ENCODE measurements at places on chromosomes 1 and 21.

DNA sequence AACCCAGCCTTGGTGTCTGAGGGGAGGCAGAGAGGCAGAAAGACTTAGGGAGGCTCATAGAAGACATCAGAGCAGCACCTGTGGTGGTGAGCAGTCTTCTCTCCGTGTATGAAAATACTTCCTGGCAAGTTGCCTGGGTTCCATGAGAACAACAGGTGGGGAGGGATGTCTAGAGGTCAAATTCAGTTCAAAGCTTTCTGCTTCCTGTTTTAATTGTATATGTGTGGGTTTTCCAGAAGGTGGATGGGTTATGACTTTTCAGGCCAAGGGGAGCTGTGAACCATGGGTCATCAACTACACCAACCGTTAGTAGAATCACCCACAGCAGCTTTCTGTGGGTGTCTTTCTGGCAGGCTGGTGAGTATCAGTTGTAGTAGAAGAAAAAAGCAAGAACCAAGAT lies 4.1 kb upstream of the FCRL2 start:
- no peak for DNase-seq

DNA sequence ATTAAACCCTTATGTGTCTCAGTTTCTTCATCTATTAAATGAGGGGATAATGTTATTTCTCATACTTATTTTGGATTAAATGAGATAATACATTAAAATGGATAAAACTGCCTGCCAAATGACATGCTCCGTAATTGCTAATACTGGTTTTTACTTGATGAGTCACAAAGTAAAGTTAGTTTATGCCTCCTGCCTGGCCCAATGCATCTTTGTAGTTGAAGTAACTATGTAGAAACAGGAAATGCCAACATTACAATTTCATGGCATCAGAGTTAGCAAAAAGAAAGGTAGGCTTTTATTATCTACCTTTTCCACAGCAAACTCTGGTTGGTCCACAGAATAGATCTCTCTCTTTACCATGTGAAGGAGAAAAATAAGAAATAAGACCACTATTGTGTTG lies 214.5 kb downstream of the TBX15 start:
- no peak for DNase-seq

- DNase-seq = no peak
These were observed 17.1 kb downstream of the CAPZA1 start for GRCh38 chr1:112636597-112637253.

GRCh38 chr1:22722901-22723550 lies 12.4 kb downstream of the EPHB2 start:
- no peak for DNase-seq

- DNase-seq = no peak
These were observed 2.7 kb upstream of the MARCKSL1 start for GRCh38 chr1:32338637-32339145.

GRCh38 chr1:192660613-192661012 lies 24.7 kb downstream of the RGS13 start:
- no peak for DNase-seq

- DNase-seq = peak; percentile 35
These were observed 673 bp downstream of the PIK3C2B start for GRCh38 chr1:204493984-204494280.

GRCh38 chr1:176552217-176552991 lies 89.4 kb downstream of the PAPPA2 start:
- no peak for DNase-seq

- no peak for DNase-seq
These were observed 24.6 kb downstream of the TBCE start for GRCh38 chr1:235391874-235392273.

- no peak for DNase-seq
These were observed 207.7 kb upstream of the GJB5 start for GRCh38 chr1:34547046-34547674.

GRCh38 chr1:106232128-106232527 lies 824.3 kb upstream of the PRMT6 start:
- no peak for DNase-seq

GRCh38 chr1:35287807-35288640 lies 19.5 kb downstream of the ZMYM4 start:
- no peak for DNase-seq

DNA sequence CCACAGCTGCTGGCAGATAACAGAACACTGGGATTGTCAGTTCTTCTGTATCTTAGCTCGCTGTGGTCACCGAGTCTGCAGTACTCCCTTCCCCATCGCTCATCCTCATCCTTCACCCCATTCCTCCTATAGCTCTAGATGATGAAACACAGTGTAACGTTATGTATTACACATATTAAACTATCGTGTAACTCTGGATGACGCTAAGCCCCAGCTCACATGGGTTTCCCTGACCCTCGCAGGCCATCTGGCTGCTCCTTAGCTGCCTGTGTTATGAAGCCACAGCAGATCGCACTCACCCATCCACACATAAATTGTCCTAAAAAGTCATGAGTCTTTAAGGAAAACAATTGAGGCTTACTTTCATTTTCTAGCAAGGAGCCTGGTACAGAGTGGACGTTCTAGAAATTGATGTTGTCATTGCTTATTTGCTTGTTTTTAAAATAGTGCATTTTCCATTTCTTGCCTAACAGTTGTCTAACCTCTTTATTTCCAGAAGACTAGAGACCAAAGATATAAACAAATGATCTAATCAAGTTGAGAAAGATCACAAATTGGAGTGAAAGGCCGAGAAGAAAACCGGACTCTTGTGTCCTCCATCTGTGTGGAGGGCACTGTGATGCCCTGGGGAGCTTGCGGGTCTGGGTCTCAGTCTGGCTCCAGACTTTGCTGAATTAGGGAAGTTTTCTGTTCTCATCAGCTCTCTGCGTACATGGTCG lies 24.3 kb upstream of the PCP4 start:
- no peak for DNase-seq

- no peak for DNase-seq
These were observed 110.7 kb downstream of the VPS13D start for GRCh38 chr1:12340544-12340930.

GRCh38 chr1:151546011-151546925 lies 6.2 kb downstream of the TUFT1 start:
- no peak for DNase-seq

DNA sequence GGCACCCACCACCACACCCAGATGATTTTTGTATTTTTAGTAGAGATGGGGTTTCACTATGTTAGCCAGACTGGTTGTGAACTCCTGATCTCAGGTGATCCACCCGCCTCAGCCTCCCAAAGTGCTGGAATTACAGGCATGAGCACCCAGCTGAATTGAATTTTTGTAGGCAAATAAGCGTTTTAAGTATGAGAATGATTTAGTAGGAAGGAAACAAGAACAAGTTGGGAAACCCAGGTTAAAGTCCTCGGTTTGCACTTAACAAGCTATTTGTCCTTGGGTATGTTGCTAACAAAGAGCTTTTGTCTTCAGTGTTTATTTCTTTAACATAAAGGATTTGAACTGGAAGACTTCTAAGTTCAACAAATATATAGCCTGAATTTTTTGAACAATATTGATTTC lies 23.9 kb downstream of the BTF3L4 start:
- DNase-seq = no peak

GRCh38 chr1:62046927-62047326 lies 147.7 kb upstream of the L1TD1 start:
- DNase-seq = no peak

DNA sequence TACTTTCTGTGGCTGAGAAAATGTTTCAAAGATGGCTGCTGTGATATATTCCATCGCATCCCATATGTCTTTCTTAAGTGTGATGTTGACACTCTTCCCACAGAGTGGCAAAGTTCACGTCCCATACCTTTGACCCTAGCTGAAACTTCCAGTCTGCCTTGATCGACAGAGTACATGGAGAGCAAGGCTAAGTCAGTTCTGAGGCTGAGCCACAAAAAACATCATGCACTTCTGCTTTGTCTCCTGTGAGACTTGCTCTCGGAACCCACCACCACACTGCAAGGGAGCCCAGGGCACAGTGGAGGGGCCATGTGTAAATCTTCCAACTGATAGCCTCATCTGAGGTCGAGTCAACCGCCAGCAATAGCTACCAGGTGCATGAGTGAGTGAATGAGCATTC lies 431.9 kb upstream of the RUNX1 start:
- DNase-seq = no peak

GRCh38 chr1:246301553-246302250 lies 205.4 kb downstream of the SMYD3 start:
- no peak for DNase-seq

DNA sequence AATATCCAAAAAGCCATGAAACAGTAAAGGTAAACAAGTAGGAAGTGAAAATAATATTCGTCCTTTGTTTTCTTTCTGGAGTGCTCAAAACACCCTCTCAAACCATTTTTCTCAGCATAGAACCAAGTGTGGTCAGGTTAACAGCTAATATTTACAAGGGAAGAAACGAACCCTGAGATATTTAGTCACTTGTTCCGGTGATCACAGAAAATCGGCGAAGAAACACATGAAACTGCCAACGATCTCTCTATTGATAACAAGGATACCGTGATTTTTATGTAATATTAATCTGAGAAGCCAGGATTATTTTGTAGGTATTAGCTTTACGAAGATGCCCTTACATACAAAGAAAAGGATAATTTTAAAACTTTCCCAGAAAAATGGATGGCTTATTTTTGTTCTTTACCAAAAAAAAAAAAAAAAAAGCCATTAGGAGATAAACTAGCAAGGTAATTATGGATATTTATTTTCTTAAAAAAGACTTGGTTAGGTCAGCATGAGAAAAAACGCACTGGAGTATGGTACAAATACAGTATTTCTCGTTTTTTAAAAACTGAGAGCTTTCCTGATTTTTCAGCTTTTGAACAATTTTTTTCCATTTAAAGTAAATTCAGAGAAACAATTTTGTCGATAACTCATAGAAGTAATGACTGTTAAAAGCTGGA lies 107.3 kb upstream of the HNRNPU start:
- no peak for DNase-seq

- DNase-seq = no peak
These were observed 17.2 kb downstream of the GNG12 start for GRCh38 chr1:67816095-67816475.

GRCh38 chr1:78088015-78088414 lies 42.2 kb downstream of the GIPC2 start:
- no peak for DNase-seq

DNA sequence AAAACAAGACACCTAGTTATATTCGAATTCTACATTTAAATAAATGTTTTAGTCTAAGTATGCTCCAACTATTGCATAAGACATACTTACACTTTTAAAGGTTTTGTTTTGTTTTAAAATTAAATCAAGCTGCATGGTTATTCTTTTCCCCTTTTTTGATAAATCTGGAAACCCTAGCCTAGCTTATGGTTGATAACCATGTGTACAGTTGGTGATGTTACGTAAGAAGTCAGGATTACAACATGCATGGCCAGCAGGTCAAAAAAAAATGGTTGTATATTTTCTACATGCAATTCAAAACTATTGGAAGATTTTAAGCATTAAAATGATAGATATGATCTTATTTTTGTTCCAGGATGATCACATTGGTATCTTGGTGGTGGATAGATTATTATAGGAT lies 1600.6 kb downstream of the PLA2G4A start:
- DNase-seq = no peak

DNA sequence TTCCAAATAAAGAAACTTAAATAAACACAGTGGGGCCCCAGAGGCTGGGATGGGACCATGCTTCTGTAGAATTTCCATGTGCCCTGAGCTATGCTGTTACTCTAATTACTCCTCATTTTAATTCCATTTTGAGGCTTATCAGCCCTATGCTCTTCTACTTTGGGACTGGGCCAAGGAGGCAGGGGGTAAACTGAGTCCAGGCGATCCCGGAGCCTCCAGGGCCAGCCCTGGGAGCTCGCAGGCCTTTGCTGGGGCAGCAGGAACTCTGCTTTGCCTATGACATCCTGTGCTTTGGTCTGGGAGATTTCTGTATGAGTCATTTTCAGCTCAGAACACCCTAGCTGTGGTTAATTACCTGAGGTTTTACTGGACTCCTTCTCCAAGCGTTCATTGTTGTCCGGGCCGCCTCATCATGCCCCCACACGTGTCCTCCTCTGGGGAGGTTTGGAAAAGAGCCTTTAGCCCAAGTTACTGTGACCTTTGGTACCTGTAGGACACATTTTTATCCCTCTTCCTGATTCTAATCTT lies 95.7 kb downstream of the RHOU start:
- DNase-seq = no peak

GRCh38 chr1:230629511-230629910 lies 12.8 kb upstream of the COG2 start:
- DNase-seq = no peak

- DNase-seq = no peak
These were observed 276.1 kb downstream of the RPS6KC1 start for GRCh38 chr1:213327017-213327667.

- DNase-seq = no peak
These were observed 117.4 kb downstream of the DMRTA2 start for GRCh38 chr1:50305808-50306207.

GRCh38 chr1:221851336-221851735 lies 109.4 kb upstream of the DUSP10 start:
- DNase-seq = no peak

DNA sequence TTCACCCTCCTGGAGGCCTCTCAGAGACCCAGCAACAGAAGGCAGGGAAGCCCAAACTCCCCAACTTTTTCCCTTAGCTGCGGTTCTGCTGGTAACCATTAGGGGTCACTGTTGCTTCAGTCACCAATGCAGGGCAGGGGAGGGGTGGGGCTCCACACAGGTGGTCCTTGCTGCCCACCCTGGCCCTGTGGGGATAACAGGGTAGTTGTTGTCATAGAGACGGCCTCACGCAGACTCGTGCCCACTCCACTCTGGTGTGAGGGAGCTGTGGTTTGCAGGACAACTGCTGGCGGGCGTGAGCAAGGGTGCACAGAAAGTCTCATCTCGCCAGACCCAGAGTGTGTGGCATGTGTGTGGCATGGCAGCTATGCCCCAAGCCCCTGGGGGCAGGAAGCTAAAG lies 19.9 kb downstream of the INSRR start:
- peak; percentile 52 for DNase-seq

GRCh38 chr1:168842916-168843315 lies 113.9 kb upstream of the DPT start:
- no peak for DNase-seq

- DNase-seq = no peak
These were observed 495.8 kb downstream of the AJAP1 start for GRCh38 chr1:5150191-5150590.
